ENCODE measurements at places on chromosomes 2 and 18.

GRCh38 chr2:218296847-218297246 lies 4.5 kb upstream of the TMBIM1 start:
- DNase-seq, result no peak

DNA sequence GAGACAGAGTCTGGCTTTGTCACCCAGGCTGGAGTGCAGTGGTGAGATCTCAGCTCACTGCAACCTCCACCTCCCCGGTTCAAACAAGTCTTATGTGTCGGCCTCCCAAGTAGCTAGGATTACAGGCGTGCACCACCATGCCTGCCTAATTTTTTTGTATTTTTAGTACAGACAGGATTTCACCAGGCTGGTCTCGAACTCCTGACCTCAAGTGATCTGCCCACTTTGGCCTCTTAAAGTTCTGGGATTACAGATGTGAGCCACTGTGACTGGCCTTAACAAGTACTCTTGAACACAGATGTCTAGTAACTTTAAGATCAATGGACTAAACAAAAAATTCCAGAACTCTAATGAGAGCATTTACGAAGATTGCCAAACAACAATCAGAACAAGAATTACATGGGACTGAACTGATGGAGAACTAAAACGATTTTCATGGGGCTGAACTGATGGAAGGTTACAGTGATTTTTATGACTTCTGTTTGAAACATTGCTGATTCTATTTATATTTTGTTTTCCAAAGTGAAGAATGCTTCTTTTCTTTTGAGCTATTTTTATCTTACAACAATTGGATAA lies 46.5 kb upstream of the ST3GAL5 start:
- DNase-seq, result no peak

- DNase-seq, result no peak
Observed at GRCh38 chr2:3460831-3461800, 58.2 kb downstream of the ADI1 start.

DNA sequence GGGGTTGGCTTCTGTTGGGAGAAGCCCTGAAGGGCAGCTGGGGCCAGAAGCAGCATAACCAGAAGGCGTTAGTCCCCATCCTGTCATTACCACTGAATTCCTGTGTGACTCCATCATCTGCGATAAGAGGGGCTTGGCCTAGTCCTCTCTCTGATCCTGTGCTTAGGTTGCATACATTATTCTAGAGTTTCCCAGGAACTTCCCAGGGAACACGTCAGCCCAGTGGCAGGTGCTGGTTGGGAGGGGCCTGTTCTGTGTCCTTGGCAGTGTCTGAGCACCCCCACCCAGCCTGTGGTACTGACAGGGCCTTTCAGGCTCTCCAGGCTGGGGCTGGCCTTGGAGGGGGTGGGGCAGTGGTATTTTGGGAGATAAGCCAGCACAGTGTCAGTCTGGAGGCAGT lies 4.5 kb upstream of the TOGARAM2 start:
- no peak for DNase-seq

- no peak for DNase-seq
Observed at GRCh38 chr2:223048519-223048918, 3.5 kb upstream of the KCNE4 start.

GRCh38 chr2:44817256-44817655 lies 124.2 kb upstream of the SIX3 start:
- no peak for DNase-seq
